ENCODE measurements at places on chromosomes 4 and X.
A peak's percentile ranks its signal among the peaks of the same experiment; 100 is the strongest.

- no peak for DNase-seq
Measured at GRCh38 chr4:69984030-69984443, 11.7 kb upstream of the STATH start.

GRCh38 chrX:137566746-137567679 lies 1.1 kb downstream of the ZIC3 start:
- no peak for DNase-seq

- no peak for DNase-seq
Measured at GRCh38 chrX:30690330-30690729, 37.1 kb downstream of the GK start.

DNA sequence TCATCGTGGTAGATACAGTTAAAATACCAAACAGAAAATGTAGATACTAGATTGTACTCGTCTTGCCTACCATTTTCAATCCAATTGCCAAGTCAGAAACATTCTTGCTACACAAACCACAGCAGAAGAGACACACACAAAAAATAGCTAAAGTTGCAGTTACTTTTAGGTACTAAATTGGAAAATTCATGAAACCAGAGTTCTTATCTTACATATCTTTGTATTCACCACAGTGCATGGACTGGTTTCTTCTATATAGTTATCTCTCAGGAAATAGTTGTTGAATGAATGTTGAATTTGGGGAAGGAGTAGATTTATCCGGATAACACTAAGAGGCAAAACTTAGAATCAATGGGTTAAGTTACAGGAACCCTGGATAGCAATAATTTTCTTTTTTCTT lies 14.2 kb downstream of the COL4A5 start:
- no peak for DNase-seq

DNA sequence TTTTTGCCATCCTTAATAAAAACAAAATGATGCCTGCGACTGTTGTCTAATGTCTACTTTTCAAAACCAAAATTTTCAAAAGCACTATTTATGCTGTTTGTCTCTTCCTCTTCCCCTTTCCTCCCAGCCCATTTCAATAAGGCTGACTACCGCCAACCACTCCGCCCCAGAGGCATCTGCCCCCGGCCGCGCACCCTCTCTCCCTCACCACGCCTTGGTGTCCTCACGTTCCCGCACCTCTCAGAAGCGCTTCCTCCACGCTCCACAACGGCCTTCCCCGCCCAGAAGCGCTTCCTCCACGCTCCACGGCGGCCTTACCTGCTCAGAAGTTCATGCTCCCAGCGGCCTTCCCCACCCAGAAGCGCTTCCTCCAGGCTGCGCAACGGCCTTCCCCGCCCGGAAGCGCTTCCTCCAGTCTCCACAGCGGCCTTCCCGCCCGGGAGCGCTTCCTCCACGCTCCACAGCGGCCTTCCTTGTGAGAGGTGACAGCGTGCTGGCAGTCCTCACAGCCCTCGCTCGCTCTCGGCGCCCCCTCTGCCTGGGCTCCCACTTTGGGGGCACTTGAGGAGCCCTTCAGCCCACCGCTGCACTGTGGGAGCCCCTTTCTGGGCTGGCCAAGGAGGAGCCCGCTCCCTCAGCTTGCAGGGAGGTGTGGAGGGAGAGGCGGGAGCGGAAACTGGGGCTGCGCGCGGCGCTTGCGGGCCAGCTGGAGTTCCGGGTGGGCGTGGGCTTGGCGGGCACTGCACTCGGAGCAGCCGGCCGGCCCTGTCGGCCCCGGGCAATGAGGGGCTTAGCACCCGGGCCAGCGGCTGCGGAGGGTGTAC lies 490.4 kb upstream of the ZFP42 start:
- DNase-seq = no peak

GRCh38 chrX:109889289-109890006 lies 113.5 kb upstream of the TMEM164 start:
- DNase-seq = no peak

DNA sequence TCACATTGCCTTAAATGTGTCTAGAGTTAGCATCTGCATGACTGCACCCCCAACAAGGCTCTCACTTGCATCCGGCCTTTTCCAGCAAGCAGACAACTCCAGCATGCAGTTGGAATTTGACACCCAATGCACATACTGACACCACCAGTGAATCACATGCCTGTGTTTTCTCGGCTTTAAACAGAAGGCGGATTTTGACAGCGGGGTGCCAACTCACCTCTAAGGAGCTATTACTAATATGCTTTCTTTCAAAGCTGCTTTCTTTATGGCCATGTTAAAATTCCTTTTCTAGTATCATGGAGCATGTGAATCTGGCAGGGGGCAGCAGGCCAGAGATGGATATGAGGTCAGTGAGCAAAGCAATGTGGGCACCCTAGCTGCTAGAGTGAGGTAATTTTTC lies 78.0 kb upstream of the CLNK start:
- DNase-seq = no peak

- no peak for DNase-seq
Measured at GRCh38 chr4:153224474-153224873, 20.2 kb downstream of the TRIM2 start.

GRCh38 chr4:112213091-112213490 lies 18.5 kb upstream of the AP1AR start:
- DNase-seq = no peak

- no peak for DNase-seq
Measured at GRCh38 chr4:16516796-16517439, 290.6 kb upstream of the TAPT1 start.

GRCh38 chr4:6448476-6449170 lies 23.8 kb downstream of the PPP2R2C start:
- DNase-seq = no peak

DNA sequence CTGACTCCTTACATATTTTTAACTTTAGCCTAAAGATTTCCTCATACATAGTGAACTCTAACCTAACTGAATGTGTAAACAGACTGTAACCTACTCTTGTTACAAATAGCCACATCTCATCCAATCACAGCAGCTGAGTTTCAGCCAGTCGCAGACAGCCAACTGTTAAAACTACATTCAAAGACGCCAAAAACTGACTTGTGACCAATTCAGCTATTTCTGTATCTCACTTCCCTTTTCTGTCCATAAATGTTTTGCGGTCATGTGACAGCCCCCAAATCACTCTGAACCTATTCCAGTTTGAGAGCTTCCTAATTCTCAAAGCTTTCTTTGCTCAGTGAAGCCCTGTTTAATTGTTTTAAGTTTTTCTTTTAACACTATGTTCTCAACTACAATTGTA lies 2731.9 kb downstream of the ARAP2 start:
- DNase-seq = no peak

- peak; percentile 9 for DNase-seq
Measured at GRCh38 chrX:111098874-111099273, 2.9 kb downstream of the PAK3 start.

- DNase-seq = no peak
Measured at GRCh38 chr4:6658597-6659075, 18.2 kb downstream of the MRFAP1 start.

DNA sequence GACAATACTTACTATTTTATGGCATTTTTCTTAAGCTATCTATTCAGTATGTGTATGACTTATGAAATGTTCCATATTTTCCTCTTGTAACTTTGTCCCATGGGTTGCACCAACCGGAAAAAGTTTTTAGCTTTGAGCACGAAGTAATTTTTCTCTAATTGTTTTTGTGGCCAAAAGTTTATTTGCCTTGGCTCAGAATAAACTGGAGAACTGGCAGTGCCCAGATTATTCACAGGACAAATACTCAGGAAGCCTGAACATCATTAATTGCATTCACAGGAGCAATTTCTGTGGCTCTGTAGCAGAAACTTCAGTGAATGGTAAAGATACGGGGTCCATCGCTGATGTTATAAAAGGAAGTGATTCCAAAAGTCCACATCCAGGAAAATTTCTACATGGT lies 184.5 kb downstream of the ARHGAP10 start:
- no peak for DNase-seq

GRCh38 chrX:147832707-147833348 lies 78.9 kb upstream of the FMR1 start:
- no peak for DNase-seq

GRCh38 chrX:20067709-20068561 lies 48.8 kb downstream of the MAP7D2 start:
- DNase-seq = peak; percentile 85

DNA sequence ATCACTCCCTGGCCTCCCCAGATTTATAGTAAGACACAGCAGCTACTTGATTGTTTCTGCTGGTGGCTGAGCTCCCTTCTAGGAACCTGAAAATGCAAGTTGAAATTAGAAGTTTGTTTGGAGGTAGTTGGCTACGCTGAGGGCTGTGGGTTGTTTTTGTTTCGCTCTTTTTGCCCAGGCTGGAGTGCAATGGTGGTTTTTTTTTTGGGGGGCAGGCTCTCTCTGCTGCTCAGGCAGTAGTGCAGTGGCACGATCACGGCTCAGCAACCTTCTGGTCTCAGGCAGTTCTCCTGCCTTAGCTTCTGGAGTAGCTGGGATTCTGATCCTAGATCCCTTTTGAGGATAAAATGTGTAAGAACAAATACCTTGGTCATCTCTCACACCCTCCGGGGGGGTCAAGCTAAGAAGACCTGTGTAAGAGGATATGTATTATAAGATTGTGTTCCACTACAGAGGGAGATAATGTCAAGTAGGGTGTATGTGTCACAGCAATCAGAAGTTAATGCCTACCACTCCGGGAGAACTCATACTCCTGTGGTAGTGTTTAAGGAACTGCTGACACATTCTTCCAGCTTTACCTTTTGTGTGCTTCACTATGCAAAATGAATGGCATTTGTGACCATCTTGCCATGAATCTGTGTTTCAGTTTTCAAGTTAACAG lies 9.7 kb downstream of the JADE1 start:
- DNase-seq = no peak

DNA sequence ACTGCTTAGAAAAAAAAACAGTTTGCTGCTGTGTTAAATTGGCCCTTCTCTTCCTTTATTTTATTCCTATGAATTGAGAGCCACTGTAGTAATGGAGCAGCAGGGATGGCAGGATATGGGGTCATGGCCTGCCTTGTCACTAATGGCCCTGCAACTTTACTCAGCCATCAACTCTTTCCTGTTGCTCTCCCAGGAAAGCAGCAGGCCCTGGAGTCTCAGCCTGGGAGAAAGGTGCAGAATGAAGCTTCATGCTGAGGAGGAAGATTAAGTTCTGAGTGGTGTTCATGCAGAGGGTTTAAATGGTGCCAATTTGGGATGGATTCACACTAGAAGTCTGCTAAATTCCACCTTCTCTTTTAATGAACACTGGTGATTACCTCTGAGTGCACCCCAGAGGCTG lies 285.6 kb downstream of the GPAT3 start:
- DNase-seq = no peak

DNA sequence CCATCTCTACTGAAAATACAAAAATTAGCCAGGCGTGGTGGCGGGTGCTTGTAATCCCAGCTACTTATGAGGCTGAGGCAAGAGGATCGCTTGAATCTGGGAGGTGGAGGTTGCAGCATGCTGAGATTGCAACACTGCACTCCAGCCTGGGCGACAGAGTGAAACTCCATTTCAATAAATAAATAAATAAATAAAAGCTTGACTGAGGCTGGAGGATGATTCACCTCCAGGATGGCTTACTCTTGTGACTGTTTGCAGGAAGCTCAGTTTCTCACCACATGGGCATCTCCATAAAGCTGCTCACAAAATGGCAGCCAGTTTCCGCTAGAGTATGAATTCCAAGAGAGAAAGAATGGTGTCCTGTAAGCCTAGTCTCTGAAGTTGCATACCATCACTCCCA lies 191.7 kb upstream of the EDNRA start:
- no peak for DNase-seq

DNA sequence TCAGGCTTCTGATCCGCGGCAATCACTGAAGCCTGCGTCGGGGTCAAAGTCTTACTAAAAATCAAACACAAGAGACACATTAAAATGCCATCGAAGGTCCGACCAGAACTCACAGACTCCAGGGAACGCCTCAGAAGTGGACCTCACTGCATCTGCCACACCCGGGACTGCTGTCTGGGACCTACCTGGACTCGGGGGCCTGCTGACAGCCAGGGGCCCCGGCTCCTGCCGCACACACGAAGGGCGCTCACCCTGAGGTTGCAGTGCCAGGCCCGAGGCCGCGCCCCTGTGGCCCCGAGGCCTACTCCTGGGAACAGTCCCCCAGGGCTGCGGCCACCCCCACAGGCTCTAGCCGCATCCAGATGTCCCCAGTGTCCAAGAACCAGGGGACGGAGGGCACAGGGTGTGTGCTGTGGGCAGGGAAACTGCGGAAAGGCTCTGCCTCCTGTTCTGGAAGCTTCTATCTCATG lies 7.4 kb downstream of the CTBP1 start:
- DNase-seq = no peak

GRCh38 chrX:151771726-151772125 lies 37.2 kb downstream of the CNGA2 start:
- DNase-seq = no peak

GRCh38 chr4:7421356-7422150 lies 13.2 kb downstream of the PSAPL1 start:
- no peak for DNase-seq

DNA sequence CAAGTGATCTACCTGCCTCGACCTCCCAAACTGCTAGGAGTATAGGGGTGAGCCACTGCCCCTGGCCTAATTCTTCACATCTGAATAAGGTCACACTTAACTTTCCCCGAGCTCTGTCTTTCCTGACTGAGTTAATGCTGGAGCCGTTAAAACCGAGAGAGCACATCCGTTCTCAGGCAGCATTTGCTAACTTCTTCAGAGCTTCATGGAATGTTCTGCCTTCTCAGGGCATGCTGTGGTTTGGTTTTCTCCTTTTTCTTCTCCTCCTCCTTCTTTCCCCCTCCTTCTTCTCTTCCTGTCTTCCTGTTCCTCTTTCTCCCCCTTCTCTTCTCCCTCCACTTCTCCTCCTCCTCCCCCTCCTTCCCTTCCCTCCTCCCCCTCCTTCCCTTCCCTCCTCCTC lies 119.9 kb downstream of the ASMT start:
- DNase-seq = no peak

- DNase-seq = peak; percentile 65
Measured at GRCh38 chr4:140884431-140885058, 128.4 kb upstream of the TBC1D9 start.

Measured in NCI-H1092 treated with DMSO at 0.1 percent for 48 hours (cell line).